ENCODE measurements at places on chromosomes 2 and 18.

- DNase-seq = peak; percentile 83
Measured at GRCh38 chr2:205024822-205025518, 479.7 kb downstream of the PARD3B start.

GRCh38 chr2:19801367-19802080, 100.3 kb downstream of the TTC32 start:
- DNase-seq = peak; percentile 93

GRCh38 chr2:72738096-72738495, 87.7 kb downstream of the EXOC6B start:
- no peak for DNase-seq

GRCh38 chr2:106833256-106833655, 52.7 kb downstream of the ST6GAL2 start:
- no peak for DNase-seq

GRCh38 chr2:55168221-55169154, 63.6 kb downstream of the CLHC1 start:
- DNase-seq = peak; percentile 64
